ENCODE measurements at places on chromosomes 1 and 21. TPM values are rescaled to one million over a fixed set of nuclear protein-coding genes. Genes with fewer than 3 reads are reported as not detected.

- H3K4me1 ChIP-seq = peaks cover 67% of the 10 kb centered on the region
- H3K36me3 ChIP-seq = no peaks in the 10 kb centered on the region
- H3K27ac ChIP-seq = peak overlapping the region; percentile 96
Measured at GRCh38 chr1:181091309-181092040, 3.0 kb downstream of the IER5 start.

DNA sequence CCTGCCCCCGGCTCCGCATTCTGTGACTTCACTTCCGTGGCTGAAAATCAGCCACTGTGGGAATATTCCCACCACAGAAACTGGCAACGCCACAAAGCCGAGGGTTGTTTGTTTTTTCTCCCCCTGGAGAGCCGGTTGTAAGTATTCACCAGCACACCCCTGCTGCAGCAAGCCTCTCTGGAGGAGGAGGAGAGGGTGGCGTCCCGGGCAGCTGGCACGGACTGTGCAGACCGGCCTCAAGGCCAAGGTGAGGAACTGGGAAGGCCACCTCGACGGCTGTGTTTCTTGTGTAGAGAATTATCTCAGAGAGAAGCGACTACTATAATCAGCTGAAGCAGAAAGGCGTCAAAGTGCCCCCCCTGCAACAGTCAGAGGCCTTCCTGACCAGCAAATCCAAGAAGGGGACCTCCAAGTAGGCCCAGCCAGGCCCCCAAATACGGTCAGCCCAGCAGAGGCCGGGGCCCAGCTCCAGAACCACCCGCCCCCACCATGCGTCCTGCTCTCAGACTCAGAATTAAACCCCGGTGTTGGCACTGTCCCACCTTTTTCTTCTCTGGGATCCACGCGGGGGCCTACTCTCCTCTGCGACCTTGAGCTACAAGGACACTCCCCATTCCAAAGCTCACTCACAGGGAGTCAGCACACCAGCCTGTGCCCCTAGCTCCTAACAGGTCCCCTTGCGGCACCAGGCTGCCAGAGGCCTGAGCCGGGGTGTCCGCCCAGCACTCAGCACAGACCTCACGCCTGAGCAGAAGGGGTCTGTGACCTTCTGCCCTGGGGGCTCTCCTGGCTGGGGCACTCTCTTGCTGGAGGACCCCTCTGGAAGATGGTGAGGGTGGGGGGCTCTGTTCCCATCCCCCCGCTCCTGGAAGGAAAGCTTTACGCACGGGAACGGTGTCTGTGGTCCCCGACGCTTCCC is 1.2 kb upstream of the SMIM1 start:
- H3K4me1 ChIP-seq = peaks cover 20% of the 10 kb centered on the region
- H3K27me3 ChIP-seq = peaks cover 21% of the 10 kb centered on the region
- peak overlapping the region; percentile 11 for H3K27ac ChIP-seq
- no peaks in the 10 kb centered on the region for H3K36me3 ChIP-seq
- H3K4me3 ChIP-seq = peak overlapping the region; percentile 67

OVAAL gene
- total RNA-seq = not detected

GRCh38 chr1:16984717-16985116 is 4.3 kb upstream of the MFAP2 start:
- no peak overlapping the region for H3K4me3 ChIP-seq
- no peaks in the 10 kb centered on the region for H3K36me3 ChIP-seq
- H3K27ac ChIP-seq = no peak overlapping the region

DNA sequence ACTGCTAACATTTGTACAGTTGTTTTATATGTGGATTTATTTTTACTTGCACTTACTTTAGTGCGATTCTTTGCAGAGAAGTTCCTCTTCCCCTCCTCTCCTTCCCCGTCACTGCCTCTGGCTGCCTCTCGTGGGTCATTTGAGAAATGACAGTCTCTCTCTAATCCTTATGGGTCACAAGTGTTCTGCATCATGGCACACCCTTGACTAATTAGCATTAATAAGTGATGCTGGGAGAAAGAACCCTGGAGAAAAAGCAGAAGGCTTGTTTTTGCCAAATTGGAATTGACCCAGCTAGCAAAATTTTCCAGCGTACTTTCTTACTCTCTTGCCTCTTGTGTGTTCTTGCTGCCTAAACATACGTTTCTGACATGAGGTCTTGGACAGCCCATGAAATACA is 301.2 kb downstream of the DUSP10 start:
- DNase-seq = no peak
- H3K4me1 ChIP-seq = peaks cover 6% of the 10 kb centered on the region
- H3K27me3 ChIP-seq = no peaks in the 10 kb centered on the region
- H3K27ac ChIP-seq = peak overlapping the region; percentile 77

DNA sequence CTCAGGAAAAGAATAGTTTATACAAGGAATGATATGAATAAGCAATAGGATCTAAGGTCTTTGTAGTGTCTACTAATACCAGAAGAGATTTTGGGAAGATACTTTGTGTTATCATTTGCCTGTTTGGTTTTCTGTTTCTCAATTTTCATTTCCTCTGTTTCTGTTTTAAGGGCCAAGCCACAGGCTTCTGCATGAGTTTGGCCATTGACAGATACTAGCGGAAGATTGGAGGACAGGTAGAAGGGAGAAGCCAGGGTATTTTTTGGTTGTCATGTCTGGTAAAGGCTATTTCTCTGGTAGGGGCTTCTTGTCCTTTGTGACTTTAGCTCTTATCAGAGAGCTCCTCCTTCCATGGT is 51.4 kb downstream of the HS2ST1 start:
- DNase-seq = no peak
- H3K27me3 ChIP-seq = no peaks in the 10 kb centered on the region
- no peak overlapping the region for H3K27ac ChIP-seq
- no peaks in the 10 kb centered on the region for H3K4me1 ChIP-seq

DNA sequence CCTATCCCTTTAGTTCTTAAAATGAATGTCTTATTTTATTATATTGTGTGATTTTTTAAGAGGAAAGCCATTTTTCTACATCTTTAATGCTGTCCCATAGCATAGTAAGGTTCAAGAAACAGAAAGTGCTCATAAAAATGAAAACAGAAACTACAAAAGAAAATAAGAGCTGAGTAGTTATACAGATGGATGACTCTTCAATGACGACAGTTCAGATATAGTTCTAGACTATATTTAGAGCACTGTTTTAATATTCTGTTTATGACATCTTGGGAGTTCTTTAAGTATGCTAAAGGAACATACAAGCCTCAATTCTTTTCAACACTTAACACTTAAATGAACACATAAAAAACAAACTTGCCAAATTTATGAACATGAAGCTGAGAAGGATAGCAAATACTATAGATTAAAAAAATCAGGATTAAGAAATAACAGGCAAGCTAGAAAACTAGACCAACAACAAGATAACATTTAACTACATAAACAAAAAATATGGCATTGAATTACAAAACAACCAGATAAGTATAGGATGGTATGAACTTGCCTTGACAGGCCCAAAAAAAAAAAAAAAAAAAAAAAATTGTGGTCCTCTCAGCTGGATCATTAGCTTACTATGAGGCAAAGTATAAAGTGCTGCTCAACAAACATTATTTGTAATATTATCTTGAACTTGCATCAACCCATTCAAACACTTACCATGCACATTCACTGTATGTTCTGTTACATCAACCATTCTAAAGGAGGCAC is 87.9 kb downstream of the ZZZ3 start:
- H3K4me3 ChIP-seq = no peak overlapping the region
- peaks cover 8% of the 10 kb centered on the region for H3K4me1 ChIP-seq
- no peaks in the 10 kb centered on the region for H3K27me3 ChIP-seq
- H3K36me3 ChIP-seq = no peaks in the 10 kb centered on the region
- DNase-seq = no peak
- no peak overlapping the region for H3K27ac ChIP-seq

DNA sequence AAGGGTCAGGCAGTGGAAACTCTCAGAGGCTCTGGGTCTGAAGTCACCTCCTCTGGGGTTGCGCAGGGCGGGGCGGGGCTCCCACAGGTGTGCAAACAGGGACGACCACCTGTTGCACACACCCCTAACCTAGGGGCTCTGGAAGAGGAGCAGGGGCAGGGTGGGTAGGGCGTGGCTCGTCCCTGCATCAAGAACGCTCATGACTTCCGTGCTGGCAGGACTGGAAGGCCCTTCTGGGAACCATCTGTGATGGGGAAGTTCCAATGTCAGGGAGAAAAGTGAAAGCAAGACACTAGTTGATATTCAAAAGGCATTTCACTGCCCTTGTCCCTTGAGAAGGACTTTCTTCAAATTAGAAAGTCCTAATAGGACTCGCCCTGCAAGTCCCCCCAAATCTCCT is 22.1 kb upstream of the CLSTN1 start:
- H3K4me1 ChIP-seq = peaks cover 20% of the 10 kb centered on the region
- no peak overlapping the region for H3K27ac ChIP-seq
- peak; percentile 25 for DNase-seq
- no peaks in the 10 kb centered on the region for H3K27me3 ChIP-seq

DNA sequence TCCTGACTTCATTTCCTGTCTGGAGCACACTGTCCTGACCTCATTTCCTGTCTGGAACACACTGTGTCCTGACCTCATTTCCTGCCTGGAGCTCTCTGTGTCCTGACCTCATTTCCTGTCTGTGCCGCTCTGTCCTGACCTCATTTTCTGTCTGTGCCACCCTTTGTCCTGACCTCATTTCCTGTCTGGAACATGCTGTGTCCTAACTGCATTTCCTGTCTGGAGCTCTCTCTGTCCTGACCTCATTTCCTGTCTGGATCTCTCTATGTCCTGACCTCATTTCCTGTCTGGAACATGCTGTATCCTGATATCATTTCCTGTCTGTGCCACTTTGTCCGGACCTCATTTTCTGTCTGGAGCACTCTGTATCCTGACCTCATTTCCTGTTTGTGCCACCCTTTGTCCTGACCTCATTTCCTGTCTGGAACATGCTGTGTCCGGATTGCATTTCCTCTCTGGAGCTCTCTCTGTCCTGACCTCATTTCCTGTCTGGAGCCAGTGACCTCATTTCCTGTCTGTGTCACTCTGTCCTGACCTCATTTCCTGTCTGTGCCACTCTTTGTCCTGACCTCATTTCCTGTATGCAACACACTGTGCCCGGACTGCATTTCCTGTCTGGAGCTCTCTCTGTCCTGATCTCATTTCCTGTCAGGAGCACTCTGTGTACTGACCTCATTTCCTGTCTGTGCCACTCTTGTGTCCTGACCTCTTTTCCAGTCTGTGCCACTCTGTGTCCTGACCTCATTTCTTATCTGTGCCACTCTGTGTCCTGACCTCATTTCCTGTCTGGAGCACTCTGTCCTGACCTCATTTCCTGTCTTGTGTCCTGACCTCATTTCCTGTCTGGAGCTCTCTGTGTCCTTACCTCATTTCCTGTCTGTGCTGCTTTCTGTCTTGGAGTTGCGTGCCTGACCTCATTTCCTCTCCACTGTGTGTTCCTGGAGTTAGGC is 27.6 kb downstream of the SKI start:
- DNase-seq = no peak
- H3K27me3 ChIP-seq = no peaks in the 10 kb centered on the region
- H3K4me3 ChIP-seq = no peak overlapping the region
- H3K36me3 ChIP-seq = no peaks in the 10 kb centered on the region
- H3K27ac ChIP-seq = peak overlapping the region; percentile 70
- peaks cover 32% of the 10 kb centered on the region for H3K4me1 ChIP-seq
